ENCODE measurements at places on chromosomes 2 and 18. TPM values are rescaled to one million over a fixed set of nuclear protein-coding genes. Genes with fewer than 3 reads are reported as not detected.

OR6B2 gene
- not detected for total RNA-seq

MYO3B gene
- 4.1 TPM for total RNA-seq

CCDC178 gene
- not detected for total RNA-seq

MEIS1 gene
- total RNA-seq: not detected

NETO1 gene
- total RNA-seq: 0.72 TPM

CABLES1 gene
- total RNA-seq: 15.0 TPM

SCN9A gene
- 0.12 TPM for total RNA-seq
